ENCODE measurements at places on chromosomes 12 and 14. TPM values are rescaled to one million over a fixed set of nuclear protein-coding genes. Genes with fewer than 3 reads are reported as not detected.
A peak's percentile ranks its signal among the peaks of the same experiment; 100 is the strongest.

- no peak overlapping the region for H3K27ac ChIP-seq
- H3K36me3 ChIP-seq, result no peaks in the 10 kb centered on the region
- DNase-seq, result no peak
- no peaks in the 10 kb centered on the region for H3K4me1 ChIP-seq
- H3K27me3 ChIP-seq, result no peaks in the 10 kb centered on the region
Observed at GRCh38 chr14:69676723-69677122, 65.3 kb downstream of the SUSD6 start.

GRCh38 chr14:21406213-21406612, 22.4 kb upstream of the SUPT16H start:
- no peaks in the 10 kb centered on the region for H3K4me1 ChIP-seq
- peaks cover 2% of the 10 kb centered on the region for H3K36me3 ChIP-seq
- no peaks in the 10 kb centered on the region for H3K27me3 ChIP-seq
- DNase-seq, result no peak

Gene TAS2R19
- total RNA-seq, result 5.7 TPM

Gene OR6C76
- total RNA-seq, result not detected

Gene PRMT5
- total RNA-seq, result 111 TPM

GRCh38 chr12:49058366-49059044, 2.1 kb downstream of the KMT2D start:
- DNase-seq, result no peak
- peaks cover 7% of the 10 kb centered on the region for H3K36me3 ChIP-seq
- H3K4me3 ChIP-seq, result peak overlapping the region; percentile 91
- peaks cover 17% of the 10 kb centered on the region for H3K4me1 ChIP-seq

GRCh38 chr14:73153272-73153671, 17.0 kb downstream of the PSEN1 start:
- H3K36me3 ChIP-seq, result no peaks in the 10 kb centered on the region
- H3K4me1 ChIP-seq, result peaks cover 11% of the 10 kb centered on the region
- H3K27ac ChIP-seq, result no peak overlapping the region
- no peak overlapping the region for H3K4me3 ChIP-seq
- no peak for DNase-seq

DNA sequence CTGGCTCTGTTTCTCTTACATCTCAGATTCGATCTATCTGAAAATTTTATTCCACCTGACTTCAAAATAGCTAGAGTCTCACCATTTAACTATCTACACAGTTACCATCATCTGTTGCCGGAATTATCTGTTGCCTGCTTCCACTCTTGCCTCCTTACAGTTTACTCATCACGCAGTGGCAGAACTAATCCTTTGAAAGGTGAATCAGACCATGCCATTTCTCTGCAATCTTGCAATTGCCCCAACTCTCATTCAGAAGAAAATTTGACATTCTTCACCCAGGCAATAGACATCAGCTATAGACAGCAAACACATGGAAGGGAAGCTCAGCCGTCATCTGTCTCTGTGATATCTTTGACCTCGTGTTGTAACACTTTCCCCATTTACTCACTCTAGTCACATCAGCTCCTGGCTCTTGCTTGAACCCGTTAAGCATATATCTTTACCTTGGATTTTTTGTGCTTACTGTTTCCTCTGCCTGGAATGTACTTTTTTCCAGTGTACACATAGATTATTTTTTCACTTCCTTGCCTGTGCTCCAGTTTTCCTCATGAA, 85.5 kb downstream of the PDE3A start:
- H3K36me3 ChIP-seq, result no peaks in the 10 kb centered on the region
- no peaks in the 10 kb centered on the region for H3K27me3 ChIP-seq
- no peak overlapping the region for H3K4me3 ChIP-seq
- no peak for DNase-seq
- no peaks in the 10 kb centered on the region for H3K4me1 ChIP-seq

DNA sequence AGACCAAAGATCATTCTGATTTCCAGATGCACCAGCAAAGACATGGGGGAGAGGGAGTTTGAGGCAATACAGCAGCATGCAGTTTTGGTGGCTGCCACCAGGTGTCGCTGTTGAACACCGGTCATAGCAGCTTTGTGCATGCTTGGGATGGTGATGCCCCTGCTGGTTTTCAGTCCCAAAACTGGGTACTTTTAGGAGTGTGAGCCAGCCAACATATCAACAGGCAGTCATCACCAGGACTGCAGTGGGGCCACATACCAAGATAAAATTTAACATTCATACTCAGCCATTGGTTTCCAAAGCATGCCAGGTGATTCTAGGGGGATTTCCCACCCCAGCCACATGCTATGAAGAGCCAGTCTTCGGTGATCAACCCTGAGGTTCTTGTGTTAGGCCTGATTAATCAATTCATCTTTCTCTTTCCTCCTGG, 64.2 kb downstream of the PHETA1 start:
- no peaks in the 10 kb centered on the region for H3K4me1 ChIP-seq
- DNase-seq, result peak; percentile 61
- H3K36me3 ChIP-seq, result no peaks in the 10 kb centered on the region

Gene NUMB
- total RNA-seq, result 66.2 TPM
